ENCODE measurements at places on chromosomes 2 and 18. TPM values are rescaled to one million over a fixed set of nuclear protein-coding genes. Genes with fewer than 3 reads are reported as not detected.

GRCh38 chr2:134142903-134143302 is 111.0 kb upstream of the MGAT5 start:
- no peak for DNase-seq

DNA sequence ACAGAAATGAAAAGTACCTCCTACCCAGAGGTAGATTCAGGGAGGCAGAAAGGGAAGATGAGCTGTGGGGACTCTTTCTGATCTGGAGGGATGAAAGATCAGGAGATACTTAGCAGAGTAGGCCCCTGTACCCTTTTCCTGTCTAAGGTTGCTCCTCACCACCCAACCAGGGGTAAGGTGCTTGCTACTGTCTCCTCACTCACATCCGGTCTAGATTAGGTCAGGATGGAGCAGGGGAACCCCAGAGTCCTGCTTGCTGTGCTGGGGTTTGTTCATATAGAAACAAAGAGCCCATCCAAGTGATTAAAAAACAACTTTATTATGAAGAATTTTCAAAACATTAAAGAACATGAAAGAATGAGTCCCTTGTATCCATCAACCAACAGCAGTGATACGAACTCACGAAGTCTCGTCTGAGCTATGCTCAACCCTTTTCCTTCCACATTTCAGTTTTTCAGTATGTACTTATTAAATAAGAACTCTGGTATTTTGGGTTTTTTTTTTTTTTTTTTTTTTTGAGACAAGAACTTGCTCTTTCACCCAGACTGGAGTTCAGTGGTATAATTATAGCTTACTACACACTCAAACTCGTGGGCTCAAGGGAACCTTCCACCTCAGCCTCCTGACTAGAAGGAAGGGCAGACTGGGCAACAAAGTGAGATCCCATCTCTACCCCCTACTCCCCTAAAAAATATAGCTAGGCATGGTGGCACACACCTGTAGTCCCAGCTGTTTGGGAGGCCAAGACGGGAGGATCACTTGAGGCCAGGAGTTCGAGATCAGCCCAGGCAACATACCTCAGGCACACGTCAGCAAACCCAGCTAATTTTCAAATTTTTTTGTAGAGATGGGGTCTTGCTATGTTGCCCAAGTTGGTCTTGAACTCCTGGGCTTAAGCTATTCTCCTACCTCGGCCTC is 28.5 kb upstream of the MCFD2 start:
- no peak for DNase-seq

Gene BOLL
- polyA plus RNA-seq, result not detected

- DNase-seq, result no peak
Observed at GRCh38 chr2:77664491-77664890, 142.3 kb upstream of the LRRTM4 start.

DNA sequence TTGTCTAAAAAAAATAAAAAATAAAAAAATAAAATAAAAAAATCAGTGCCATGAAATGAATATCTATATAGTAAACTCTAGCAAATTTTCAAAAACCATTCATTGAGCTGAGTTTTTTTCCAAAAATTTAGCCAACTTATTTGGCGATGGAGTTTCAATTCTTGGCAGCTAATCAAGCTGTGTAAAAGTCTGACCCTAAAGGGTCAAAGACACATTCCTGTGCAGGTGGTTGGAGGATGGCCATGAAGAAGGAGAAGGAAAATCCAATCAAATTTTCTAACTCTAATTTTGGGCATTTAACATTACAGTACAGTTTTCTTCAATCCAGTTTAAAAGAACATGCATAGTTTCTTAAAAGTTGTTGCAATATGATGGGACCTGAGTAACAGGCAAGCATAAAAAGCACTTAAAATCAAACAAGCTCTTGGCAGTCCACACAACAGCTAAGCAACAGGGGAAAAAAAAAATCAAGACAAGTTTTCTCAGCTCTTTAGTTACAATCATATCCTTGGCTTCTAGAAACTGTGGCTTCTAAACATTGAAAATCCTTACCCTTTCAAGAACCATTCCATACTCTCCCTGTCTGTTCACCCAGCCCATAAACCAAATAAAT is 54.5 kb downstream of the ACVR1 start:
- DNase-seq, result no peak

GRCh38 chr2:155842103-155842502 is 490.4 kb downstream of the NR4A2 start:
- DNase-seq, result no peak

- DNase-seq, result no peak
Observed at GRCh38 chr2:149063177-149063576, 24.7 kb downstream of the LYPD6B start.

GRCh38 chr2:152245653-152246052 is 70.1 kb upstream of the STAM2 start:
- DNase-seq, result no peak

Gene RELCH
- polyA plus RNA-seq, result 9.3 TPM

GRCh38 chr2:147027436-147027835 is 817.4 kb upstream of the ACVR2A start:
- DNase-seq, result no peak

All from brain (organoid and tissue), 16 donors.